ENCODE measurements at places on chromosomes 7 and 10. TPM values are rescaled to one million over a fixed set of nuclear protein-coding genes. Genes with fewer than 3 reads are reported as not detected.

- no peak for DNase-seq
Observed at GRCh38 chr7:1463676-1464223, 4.5 kb upstream of the MICALL2 start.

DNA sequence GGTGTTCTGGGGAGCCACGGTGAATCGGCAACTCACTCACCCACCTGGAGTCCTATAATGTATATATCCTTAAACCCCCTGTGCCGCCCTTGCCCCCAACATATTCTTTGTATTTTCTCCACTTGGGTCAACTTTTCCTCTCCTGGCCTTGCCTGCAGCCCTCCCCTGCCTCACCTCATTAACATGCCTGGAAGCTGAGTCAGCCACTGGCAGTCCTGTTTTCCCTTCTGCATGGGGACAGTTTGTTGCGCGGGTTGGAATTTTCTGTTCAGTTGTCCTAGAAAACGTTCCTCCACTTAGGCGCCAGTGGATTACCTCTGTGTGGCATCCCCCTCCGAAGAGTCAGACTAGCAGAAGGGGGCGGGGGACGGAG, 97.4 kb downstream of the C10orf105 start:
- DNase-seq = no peak

SPDYE6 gene
- total RNA-seq = not detected

DNA sequence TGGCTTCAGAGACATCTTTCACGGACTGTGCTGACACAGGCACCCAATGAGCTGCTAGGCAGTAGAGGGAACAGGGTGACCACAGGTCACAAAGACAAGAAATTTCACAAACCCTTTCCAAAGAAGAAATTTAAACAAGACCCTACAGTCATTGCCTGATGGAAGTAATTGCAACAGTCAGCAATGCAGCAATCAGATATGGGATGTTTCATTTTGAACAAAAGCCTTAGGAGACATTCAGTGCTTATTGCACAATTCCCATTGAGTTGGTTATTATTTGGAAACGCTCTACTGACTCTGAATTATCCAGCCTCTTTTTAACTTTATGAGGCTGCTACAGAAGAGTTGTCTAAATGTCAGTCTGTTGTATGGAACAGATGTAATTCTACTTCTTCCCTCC, 85.5 kb downstream of the ETV1 start:
- no peak for DNase-seq

DNA sequence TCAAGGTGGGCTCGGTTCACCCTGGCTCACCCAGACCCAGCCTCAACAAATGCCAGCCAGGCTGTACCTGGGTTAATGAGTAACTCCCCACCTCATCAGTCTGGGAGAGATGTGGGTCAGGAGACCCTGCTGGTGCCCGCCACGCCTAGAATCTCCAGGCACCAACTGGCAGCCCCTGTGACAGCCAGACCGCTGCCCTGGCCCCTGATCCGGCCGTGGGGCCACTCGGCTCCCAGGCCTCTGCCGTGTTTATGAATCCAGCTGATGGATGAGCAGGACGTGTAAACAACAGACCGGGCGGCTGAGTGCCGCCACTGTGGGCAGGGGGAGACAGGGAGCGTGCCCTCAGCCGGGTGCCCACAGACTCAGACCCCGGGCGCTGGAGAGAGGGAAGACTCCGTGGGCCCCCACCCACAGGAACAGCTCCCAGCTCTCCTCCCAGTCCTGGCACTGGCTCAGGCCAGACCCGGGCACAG, 34.0 kb upstream of the PDGFA start:
- DNase-seq = no peak

GRCh38 chr10:33198610-33199009, 135.9 kb downstream of the NRP1 start:
- no peak for DNase-seq

DNA sequence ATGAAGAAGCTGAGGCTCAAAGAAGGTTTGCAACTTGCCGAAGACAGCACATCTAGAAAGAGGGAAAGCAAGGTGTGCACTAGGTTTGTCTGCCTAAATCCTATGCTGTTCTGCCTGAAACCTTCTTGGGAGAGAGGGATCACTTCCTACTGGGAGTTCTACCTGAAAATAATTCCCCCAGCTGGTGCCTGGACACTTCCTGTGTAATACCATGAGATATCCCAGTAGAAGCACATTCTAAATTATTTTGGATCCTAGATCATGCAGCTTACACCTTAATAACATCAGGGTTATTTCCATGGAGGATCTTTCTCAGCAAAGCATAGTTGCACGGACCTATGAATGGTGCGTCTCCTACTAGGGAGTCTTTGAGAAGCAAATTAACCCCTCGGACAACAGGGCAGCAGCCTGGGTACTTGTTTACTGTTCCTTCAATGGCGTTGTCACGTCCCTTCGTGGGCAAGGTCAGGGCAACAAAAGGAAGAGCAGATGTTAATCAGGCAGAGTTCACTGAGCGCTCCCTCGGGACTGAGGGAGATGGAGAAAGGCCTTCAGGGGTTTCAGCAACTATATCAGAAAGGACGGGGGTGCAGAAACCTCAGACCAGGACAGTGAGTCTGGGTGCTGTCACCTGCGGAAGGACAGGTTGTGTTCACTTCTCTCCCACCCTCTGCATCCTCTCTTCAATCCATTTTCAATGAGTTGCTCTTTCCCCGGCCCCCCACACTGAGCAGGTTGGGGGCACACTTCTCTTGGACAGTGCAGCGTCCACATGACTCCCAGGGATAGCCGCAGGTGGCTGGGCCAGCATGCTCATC, 44.0 kb downstream of the OAT start:
- DNase-seq = no peak

GRID2IP gene
- total RNA-seq = not detected

DNA sequence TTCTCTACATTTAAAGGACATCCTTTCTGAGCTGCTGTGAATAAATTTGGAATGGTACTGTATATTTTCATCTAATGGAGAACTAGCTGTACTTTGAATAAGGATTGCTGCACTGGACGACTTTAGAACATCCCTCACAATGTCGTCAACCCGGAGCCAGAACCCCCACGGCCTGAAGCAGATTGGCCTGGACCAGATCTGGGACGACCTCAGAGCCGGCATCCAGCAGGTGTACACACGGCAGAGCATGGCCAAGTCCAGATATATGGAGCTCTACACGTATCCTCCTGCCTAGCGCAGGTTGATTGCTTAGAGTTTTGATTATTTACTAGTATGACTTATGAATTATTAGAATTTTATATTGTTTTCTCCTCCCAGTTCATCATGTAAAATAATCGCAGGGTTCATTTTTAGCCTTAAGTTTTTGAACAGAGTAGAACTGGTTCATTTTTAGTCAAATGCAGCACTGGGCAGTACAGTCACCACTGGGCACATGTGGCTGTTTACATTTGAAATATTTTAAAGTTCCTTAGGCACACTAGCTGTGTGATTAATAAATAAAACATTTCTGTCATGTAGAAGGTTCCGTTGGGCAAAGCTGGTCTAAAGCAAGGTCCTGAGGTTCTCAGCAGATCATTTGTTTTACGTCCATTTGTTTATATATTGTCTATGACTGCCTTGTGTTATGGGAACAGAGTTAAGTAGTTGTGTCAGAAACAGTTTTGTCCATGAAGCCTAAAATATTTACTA, 31.5 kb downstream of the CUL1 start:
- no peak for DNase-seq

DNA sequence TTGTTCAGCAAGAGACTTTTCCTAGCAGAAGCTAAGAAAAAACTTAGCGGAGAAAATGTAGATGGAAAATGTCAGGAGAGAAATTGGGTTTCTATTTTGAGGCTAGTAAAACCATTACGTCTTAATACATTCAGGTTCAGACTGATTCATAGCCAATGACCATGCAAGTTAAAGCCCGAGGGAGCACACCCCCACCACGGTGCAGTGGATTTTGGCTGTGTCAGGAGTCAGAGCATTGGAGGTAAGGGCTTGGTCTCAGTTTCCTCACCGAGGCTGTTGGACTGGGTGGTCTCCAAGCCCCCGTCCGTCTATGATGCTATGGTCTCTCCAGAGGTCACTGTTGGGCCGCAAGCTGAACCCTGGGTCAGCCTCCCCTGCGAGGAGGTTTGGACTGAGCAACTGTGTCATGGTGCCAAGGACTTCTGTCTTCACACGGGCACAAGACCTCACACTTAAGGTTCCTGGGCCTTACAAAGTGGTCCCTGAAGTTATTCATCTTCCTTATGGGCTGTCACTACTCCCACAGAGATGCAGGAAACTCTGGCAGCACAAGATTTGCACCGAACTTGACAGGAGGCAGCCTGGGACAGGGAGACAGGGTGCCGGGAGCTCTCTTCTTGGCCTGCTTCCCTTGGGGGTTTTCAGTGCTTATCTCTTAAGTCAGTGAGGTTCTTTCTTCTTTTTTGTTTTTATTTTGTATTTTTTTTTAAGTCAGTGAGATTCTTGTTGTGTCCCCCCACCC, 186.8 kb downstream of the PHTF2 start:
- DNase-seq = no peak

Measured in vagina (tissue), 2 donors.